ENCODE measurements at places on chromosomes 3 and 15. TPM values are rescaled to one million over a fixed set of nuclear protein-coding genes. Genes with fewer than 3 reads are reported as not detected.

MOBP gene
- polyA plus RNA-seq, result 0.14 TPM

SLC2A2 gene
- polyA plus RNA-seq, result 17.3 TPM

ADAMTS17 gene
- polyA plus RNA-seq, result 2.9 TPM

OR5K4 gene
- not detected for polyA plus RNA-seq

C2CD4B gene
- 0.62 TPM for polyA plus RNA-seq

LACTB gene
- polyA plus RNA-seq, result 24.0 TPM

CSTA gene
- 0.69 TPM for polyA plus RNA-seq

DNA sequence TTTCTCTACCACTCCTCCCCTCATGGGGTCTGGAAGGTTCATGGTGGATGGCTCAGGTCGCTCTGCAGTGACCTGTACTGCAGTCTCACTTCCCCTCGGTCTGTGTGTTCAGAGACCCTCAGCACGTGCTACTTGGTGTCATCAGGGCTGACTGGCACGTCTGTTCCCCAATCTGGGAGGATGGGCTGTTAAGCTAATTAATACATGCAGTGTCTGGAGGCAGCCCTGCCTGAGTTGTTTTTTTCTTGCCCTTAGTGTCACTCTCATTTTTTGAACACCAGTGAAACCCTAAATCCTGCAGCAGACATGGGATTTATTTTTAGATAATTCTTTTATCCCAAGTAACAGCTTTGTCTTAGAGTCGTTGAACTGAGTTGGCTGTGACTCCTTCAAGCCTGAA, 64.6 kb downstream of the ARNT2 start:
- DNase-seq, result no peak

DNA sequence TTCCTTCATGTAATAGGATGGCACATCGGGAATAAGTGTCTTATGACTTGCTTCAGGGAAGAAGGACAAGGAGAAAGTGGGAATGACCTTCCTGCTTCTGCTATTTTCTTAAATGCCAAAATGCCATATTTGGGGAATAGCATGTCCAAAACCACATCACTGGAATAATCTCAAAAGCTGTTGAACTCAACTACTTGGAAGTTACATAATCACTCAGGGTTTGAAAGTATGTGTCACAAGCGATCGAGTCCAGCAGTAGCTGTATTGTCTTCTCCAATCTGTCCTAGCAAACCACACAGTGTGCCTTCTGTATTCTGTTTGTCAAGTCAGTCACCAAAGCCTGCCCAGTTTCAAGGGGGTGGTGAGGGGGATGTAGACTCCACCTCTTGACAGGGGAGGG, 58.3 kb upstream of the GADL1 start:
- no peak for DNase-seq

DNA sequence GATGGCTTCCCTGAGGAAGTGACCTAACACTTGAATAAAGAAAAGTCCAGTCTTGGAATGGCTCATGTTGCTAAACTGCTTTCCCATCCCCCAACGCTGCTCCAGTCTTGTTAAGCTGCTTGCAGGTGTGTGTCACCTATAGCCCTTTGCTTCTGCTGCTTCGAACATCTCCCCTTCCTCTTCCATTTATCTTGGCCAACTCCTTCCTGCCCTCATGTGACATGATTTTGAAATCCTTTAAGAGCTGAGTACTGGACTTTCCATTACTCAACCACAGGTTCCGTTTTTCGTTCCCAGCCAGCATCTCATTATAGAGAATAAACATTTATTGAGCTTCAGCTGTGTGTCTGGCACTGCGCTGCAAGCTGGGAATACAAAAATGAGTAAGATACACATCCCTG, 1.7 kb downstream of the ATG7 start:
- DNase-seq, result no peak

- DNase-seq, result no peak
Observed at GRCh38 chr15:37765786-37766185, 168.7 kb upstream of the TMCO5A start.

- no peak for DNase-seq
Observed at GRCh38 chr3:13042127-13042701, 31.0 kb downstream of the IQSEC1 start.

DNA sequence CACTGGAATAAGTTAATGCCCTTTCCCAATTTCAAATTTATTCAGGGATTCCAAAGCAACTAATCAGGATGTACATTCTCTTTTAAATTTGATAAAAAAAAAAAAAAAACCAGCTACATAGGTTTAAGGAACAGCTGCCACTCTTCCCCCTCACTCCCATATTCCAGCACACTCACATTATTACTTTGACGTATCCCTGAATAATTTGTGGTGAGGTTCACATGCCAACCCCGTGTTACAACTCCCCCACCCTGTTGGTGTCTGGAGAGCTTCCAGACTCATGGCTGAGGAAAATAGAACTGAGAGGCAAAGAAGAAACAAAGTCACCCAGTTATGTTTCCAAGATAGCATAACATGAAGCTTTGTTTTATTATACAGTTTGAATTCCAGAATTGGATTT, 300.5 kb upstream of the MME start:
- no peak for DNase-seq

DNA sequence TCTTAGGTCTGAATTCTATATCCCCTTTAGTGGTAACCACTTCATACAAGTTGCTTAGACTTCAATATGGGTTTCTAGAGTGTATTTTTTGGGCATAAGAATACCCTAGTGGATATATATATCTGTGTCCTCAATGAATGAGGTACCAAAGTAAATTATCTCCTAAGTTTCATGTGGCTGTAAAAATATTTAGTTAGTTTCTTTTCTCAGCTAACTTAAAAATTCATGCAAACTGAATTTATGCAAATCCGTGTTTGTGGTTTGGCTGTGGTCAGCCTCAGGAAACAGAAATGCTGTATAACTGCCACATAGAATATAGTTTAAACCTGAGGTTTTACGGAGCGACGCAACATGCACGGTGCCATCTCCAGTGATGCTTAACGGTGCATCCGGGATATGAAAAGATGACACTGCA, 80.3 kb downstream of the PEX5L start:
- no peak for DNase-seq

DNA sequence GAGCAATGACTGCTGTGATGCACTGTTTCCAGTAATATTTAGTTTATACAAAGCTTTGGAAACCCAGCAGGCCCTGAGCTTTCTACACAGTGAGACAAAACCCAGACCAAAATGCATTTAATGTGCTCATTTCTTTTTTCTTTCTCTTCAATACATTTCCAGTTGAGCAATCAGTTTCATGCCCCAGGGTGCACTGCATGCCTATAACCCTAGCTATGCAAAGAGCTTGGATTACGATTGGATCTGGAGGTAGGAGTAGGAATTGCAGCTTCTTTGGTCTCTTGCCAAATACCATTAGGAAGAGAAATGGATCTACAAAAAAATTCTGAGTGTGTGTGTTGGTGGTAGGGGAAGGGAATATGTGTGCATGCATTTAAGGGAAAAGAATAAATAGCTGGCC, 1001.4 kb downstream of the SQOR start:
- no peak for DNase-seq

DNA sequence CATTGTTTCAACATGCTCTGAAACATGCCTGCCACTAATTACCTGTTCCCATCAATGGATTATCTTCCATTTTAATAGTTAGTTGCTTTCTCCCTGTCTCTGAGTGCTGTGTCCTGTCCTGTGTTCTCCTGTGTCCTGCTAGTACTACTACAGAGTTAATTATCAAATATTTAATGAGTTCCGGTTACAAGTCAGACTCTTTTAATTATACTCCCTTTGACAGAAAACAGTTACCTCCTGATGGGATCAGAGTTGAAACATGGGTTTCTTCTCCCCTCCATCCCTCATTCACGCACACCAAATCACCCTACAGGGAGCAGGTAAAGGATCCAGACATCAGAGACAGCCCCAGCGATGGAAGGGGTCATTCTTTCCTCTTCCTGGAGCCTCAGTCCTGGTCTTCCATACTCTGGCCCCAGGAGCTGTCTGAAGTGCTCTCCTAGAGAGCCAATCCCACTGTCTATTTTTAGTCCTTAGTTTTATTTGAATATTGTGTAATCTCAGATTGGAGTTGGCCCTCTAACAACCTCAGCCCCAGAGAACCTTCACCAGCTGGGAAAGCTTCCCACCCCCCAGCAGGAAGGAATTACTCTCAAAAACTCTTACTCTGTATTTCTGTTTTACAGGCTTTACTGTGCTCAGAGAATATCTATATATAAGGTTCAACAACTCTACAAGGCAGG, 137.0 kb upstream of the C2CD4B start:
- no peak for DNase-seq

DNA sequence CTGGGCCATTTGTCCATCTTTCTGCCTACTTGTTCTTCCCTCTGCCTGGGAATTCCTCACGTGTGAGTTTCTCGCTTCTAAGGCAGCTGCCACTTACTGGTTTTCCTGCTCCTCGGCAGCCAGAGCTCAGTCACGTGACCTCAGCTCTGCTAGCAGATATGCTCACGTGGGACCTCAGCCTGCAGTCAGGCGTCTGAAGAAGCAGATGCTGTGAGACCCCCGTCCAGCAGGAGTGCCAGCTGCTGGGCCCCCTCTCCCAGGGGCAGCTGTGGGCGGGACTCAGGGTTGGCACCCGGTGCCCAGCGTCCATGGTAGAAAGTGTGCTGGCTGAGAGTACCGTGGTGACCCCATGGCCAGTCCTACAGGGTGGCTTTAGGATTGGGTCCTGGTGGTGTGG, 161.3 kb upstream of the TLE3 start:
- no peak for DNase-seq

DNA sequence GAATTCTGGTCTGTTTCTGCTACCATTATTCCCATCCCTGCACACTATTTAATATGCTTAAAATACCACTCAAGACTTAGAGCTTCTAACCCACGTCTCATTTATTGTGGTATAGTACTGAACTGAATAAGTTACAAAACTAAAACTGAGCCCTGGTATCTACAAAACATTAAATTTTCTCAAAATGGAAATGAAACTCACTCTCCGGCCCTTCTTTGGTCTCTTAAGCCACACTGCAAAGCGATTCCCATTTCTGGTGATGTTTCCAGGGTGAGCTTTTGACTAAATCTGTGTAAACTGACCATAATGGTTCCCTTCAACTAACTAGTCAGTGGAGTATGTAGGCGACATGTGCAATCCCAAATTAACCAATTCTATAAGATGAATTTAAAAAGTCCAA, 18.6 kb downstream of the KPNA4 start:
- DNase-seq, result no peak

DNA sequence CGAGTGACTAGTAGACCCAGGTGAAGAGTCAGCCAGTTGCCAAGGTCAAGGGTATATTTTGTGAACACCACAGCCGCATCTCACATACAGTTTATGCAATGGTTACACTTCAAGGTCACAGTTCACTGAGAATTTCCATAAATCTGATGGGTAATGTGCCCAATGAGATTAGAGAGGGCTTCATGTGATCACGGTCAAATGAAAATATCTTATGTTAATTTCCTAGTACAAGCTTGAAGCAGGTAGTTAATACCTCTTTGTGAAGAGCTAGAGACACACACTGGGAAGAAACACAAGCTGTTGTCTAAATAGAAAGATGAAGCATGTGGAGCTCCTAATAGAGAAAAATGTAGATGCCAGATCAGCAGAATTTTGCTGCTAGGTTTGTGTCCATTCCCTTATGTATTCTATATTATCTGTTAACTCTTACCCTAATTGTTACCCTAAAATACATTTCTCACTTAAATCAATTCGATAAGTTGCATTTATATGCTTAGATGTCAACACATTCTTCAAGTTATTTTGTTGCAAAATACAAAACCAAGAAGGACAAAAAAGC, 136.0 kb downstream of the NR2F2 start:
- no peak for DNase-seq

DNA sequence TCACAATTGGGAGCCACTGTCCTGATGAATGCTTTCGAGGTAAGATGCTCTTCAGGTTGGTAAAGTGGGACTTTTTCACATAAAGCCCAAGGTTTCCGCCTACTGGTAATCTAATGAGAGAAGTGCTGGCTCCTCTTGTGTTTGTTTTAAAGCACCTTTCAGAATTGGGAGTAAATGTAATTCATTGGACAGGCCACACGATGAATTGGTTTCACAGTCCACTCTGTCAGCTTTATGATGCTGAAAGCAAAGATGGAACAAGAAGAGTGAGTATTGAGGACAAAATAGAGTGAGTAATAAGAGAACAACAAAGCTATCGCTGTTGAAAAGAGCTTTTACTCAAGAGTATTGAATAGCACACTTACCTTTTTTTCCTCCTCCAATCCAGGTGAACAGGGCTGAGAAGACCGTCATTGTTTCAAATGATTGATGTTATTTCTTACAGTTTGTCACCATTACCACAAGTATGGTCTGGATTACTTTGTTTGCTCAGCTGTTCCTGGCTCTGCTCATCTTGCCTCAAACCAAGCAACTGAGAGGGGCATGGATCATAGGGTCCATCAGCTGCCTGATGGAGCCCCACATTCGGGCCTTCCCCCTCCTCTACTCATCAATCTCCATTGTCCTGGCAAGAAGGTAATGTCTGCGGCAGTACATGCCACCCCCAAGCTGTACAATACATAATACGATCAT, 136.1 kb upstream of the CNTN4 start:
- peak; percentile 40 for DNase-seq

DNA sequence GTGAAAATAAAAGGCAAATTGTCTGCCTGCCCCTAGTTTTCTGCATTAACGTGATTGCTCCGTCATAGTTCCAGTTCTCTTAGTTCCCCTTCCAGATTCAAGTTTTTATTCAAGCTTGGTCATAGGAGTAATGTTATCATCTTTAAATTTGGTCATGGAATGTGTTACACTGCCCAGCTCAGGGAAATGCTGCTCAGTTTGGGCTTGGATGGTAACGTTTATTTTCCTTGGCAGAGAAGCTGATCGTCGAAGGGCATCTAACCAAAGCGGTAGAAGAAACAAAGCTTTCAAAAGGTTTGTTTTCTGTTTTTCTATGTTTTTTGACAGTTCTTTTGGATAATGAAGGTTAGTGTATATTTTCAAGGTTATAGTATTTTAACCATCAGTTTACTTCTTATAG, 118.4 kb upstream of the FLNB start:
- DNase-seq, result no peak

- no peak for DNase-seq
Observed at GRCh38 chr3:14224895-14225294, 46.3 kb downstream of the LSM3 start.

DNA sequence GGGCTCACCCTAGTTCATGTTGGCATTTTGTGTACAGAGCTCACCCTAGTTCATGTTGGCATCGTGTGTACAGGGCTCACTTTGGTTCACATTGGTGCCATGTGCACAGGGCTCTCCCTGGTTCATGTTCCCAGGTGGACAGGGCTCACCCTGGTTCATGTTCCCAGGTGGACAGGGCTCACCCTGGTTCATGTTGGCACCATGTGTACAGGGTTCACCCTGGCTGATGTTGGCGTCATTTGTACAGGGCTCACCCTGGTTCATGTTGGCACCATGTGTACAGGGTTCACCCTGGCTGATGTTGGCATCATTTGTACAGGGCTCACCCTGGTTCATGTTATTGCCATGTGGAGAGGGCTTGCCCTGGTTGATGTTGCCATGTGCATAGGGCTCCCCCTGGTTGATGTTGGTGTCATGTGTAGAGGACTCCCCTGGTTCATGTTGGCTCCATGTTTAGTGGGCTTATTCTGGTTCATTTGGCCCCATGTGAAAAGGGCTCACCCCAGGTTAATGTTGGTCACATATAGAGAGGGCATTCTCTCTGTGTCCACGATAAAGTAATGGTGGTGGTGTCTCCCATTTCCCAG, 31.7 kb upstream of the NR2C2 start:
- DNase-seq, result no peak

- no peak for DNase-seq
Observed at GRCh38 chr3:18481946-18482548, 56.9 kb upstream of the SATB1 start.
